Activated T-cell treated with anti-CD3 and anti-CD28 coated beads for 1 hour (primary cell): ENCODE measurements at places on chromosomes 11 and 22.

- DNase-seq = no peak
These were observed 21.0 kb downstream of the SPECC1L start for GRCh38 chr22:24291515-24292201.

- no peak for DNase-seq
These were observed 67.1 kb upstream of the GRAMD1B start for GRCh38 chr11:123362941-123363340.

GRCh38 chr11:111574373-111575225 is 27.6 kb upstream of the SIK2 start:
- no peak for DNase-seq

DNA sequence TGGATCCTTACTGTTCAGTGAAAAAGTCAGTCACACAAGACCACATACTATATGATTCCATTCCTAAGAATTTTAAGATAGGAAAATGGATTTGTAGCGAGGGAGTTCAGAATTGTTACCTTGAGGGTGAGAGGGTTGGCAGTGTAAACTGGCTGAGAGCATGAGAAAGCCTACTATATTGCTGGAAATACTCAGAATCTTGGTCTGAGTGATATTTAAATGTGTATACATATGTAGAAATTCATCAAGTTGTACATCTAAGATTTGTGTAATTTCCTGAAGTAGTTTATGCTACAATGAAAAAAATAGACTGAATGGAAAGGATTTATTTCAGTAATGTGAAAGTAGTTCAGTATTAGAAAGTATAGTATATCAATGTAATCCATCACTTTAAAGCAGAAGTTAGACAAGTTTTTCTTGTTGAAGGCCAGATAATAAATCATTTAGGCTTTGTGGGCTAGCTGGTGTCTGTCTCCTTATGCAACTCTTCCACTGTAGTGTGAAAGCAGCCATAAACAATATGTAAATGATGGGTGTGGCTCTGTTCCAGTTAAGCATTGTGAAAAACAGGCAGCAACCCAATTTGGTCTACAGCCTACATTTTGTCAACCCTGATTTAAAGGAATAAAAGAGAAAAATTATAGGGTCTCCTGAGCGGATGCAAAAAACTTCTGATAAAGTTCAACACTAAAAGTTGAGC is 127.2 kb upstream of the THY1 start:
- DNase-seq = no peak

- DNase-seq = no peak
These were observed 151.7 kb downstream of the CEP164 start for GRCh38 chr11:117479372-117479771.
